Right ventricle myocardium superior (tissue), 1 donor: ENCODE measurements at places on chromosomes 2 and 18. TPM values are rescaled to one million over a fixed set of nuclear protein-coding genes. Genes with fewer than 3 reads are reported as not detected.

The CDK5R2 gene
- total RNA-seq: not detected

DNA sequence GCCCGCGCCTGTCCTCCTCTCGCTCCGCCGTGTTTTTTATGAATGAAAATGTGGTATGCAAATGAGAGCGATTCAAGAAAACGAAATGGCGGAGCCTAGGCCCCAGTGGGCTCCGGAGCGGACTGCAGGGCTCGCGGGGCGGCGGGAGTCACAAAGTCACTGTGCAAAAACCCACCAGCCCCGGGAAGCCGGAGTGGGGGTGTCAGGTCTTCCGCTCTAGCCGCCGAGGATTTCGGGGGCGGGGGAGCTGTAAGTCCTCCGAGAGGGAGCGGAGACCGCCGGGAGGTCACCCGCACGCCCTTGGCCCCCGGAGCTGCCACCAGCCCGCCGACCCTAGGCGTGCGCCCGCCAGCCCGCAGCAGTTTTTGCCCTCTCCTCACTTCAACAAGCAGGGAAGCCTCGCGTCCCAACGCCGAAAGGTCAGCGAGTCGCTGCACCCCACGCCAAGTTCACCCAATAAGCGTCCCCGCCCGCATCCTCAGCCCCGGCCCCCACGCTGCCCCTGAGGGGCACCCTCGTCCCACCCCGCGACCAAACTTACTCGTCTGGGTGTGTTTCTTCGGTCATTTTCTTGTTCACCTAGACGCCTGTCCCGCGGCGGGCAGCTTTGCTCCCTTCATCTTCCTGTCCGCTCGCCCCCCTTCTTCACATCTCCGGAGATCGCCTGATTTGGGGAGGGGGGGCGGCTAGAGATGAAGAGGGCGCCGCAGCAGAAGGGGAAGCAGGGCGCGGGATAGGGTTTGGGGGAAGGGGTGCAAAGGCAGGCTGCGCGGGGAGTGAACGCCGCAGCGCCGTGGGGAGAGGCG, 775 bp downstream of the SPRED2 start:
- peak; percentile 62 for DNase-seq

DNA sequence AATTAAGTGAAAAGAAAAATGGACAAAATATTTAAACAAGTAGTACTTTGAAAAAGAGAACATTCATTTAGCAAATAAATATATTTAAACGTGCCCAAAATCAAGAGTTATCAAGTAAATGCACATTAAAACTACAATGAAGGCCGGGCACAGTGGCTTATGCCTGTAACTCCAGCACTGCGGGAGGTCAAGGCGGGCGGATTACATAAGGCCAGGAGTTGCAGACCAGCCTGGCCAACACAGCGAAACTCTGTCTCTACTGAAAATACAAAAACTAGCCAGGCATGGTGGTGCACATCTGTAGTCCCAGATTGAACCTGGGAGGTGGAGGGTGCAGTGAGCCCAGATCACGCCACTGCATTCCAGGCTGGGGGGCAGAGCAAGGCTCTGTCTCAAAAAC, 9.8 kb downstream of the STAM2 start:
- no peak for DNase-seq

- DNase-seq: no peak
Observed at GRCh38 chr2:97840198-97840597, 126.8 kb downstream of the ZAP70 start.
